Temporal lobe (tissue), 4 donors: ENCODE measurements at places on chromosomes 11 and 22. TPM values are rescaled to one million over a fixed set of nuclear protein-coding genes. Genes with fewer than 3 reads are reported as not detected.

KMT5B gene
- 123 TPM for total RNA-seq

GPR83 gene
- total RNA-seq: 0.98 TPM

SLC29A2 gene
- 1.7 TPM for total RNA-seq

LRRN4CL gene
- 0.25 TPM for total RNA-seq
